ENCODE measurements at places on chromosomes 11 and 22.

DNA sequence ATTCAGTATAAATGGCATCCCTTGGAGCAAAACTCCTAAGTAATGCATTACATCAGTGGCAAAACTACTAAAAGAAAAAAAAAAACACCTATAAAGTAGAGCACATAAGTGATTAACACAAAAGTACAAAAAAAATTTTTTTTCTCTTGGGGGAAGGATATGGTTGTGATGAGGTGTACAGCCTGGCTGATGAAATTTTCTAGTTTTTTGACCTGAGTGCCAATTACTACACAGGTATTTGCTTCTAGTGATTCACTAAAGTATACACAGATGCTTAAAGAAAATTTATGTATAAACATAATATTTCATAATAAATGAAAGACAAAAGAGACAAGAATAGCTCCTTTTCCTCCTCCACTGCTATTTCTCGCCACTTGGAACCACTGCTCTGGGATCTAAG is 71.8 kb upstream of the APOA1 start:
- DNase-seq: no peak

- no peak for DNase-seq
These were observed 165.8 kb downstream of the BUD13 start for GRCh38 chr11:116607027-116607426.

DNA sequence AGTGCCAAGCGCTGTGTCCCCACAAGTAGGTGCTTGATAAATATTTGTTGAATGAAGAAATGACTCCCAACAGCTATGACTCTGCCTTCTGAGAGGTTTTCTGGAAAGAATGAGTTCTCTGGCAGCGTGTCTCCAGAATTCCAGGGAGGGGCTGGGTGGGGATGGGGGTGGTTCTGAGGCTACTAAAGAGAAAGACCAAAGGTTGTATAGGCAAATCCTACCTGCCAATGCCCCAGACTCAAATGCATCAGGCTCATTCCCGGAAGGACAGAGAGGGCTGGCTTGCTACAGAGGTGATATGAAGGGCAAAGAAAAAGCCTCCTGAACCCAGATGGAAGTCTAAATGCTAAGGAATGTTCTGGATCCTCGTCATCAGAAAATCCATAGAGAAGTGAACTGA is 1.9 kb downstream of the DUSP18 start:
- DNase-seq: no peak

DNA sequence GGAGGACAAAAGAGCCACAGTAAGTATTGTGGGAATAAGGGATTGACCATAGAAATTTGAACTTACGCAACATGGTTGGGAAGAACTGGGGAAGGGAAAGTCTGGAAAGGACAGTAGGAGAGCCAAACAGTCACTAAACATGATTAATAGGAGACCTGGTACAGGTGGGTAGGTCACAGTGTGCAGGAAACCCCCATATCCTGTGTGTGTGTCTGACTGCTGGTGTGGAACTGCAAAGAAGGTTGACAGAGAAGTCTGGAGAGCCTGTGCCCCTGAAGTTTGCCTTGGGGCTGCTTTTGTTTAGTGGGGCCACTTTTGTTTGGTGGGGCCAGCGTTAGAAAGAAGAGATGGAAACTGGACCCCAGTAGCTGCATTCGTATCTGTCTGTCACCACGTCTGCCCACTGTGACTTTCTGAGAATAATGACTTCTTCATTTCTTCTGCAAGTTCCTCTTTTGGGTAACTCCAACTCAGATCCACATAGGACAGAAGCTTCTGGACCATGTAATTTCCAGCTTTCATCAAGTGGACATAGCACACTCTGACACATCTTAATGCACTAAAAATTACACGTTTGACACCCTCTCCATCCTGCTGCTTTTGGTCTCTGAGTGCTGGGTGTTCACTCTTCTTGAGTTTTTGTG is 126.8 kb upstream of the RAG2 start:
- no peak for DNase-seq

- DNase-seq: no peak
These were observed 122.0 kb upstream of the ZC3H12C start for GRCh38 chr11:109971184-109971523.

GRCh38 chr11:8989453-8989852 is 14.3 kb downstream of the NRIP3 start:
- DNase-seq: no peak

GRCh38 chr22:46084376-46084775 is 66.0 kb upstream of the PPARA start:
- no peak for DNase-seq

GRCh38 chr22:30444632-30445437 is 19.3 kb downstream of the MTFP1 start:
- peak; percentile 65 for DNase-seq

DNA sequence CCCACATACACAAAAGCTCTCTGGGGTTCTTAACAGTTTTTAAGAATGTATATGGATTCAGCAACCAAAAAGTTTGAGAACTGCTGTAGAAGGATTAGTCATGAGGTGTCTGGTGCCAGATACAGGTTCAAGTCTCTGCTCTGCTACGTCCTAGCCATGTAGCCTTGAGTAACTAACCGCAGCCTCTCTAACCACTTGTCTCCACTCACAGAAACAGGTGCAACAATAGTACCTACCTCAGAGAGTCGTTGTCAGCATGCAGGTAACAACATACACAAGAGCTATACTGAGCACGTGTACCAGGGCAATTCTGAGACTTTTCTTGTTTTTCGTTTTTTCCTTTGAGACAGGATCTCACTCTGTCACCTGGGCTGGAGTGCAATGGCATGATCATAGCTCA is 26.9 kb downstream of the CBX7 start:
- DNase-seq: no peak

DNA sequence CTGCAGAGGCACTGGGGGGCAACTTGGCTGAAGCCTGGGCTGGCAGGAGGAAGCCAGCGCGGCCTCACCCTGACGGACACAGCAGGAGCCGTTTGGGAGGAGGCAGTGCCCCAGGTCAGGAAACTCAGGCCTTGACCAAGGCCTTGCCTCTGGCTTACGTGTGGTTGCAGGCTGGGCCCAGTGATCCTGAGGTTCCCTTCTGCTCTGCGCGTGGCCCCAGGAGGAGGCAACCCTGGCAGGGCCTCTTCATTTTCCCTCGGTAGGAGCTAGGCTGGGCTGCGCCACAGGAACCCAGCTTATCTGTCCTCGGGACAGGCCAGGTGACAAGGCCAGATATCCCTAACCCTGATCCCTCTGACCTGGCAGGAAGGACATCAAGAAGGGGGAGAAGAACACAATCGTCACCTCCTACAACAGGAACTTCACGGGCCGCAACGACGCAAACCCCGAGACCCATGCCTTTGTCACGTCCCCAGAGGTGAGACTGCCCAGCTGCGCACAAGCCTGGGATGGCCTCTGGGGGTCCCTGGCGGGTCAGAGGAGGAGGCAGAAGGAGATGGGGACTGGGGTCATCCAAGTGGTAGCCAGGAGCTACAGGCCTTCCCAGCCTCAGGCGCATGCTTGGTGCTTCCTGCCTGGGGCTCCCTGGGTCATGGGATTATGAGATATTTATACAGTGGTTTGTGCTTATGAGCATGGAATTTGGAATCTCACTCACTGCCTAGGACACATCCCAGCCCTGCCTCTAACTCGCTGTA is 20.6 kb downstream of the POLR3H start:
- DNase-seq: no peak

- DNase-seq: no peak
These were observed 112.3 kb downstream of the DSCAML1 start for GRCh38 chr11:117684731-117685130.

GRCh38 chr22:47332246-47332980 is 570.0 kb downstream of the TBC1D22A start:
- no peak for DNase-seq

GRCh38 chr22:17893900-17894535 is 119.7 kb upstream of the BID start:
- DNase-seq: no peak

DNA sequence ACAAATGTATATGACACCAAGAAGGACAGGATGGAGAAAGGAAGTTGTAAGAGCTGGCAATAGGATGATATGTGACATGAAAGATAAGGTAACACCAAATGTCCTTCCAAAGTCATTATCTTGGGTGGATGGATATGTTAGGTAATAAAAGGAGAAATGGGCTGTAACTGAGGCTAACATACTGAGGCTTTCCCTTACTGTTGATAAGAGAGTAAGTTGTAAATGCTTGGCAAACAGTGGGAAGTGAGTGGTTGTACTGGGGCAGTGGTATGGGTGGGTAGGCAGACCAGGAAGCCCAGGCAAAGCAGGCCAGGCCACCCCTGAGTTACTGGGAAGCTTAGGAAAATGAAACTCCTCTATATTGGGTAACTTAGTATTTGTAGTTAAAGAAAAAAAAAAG is 73.7 kb downstream of the ARHGAP42 start:
- DNase-seq: no peak

GRCh38 chr11:31834237-31834636 is 23.1 kb upstream of the PAX6 start:
- no peak for DNase-seq

GRCh38 chr22:48659404-48659996 is 1168.2 kb downstream of the BRD1 start:
- no peak for DNase-seq

- DNase-seq: no peak
These were observed 520.8 kb upstream of the KIRREL3 start for GRCh38 chr11:127521413-127521812.
